ENCODE measurements at places on chromosomes 1 and 21. TPM values are rescaled to one million over a fixed set of nuclear protein-coding genes. Genes with fewer than 3 reads are reported as not detected.

Gene CRABP2
- total RNA-seq = 9.6 TPM

Gene C4BPA
- not detected for total RNA-seq

Gene SLC44A3
- total RNA-seq = 3.0 TPM

Gene RFX5
- 29.8 TPM for total RNA-seq

Gene PLA2G4A
- 3.3 TPM for total RNA-seq

Gene BRDT
- total RNA-seq = not detected

Gene TXNIP
- 147 TPM for total RNA-seq

Gene AGO3
- total RNA-seq = 42.5 TPM

Gene CNR2
- total RNA-seq = not detected

DNA sequence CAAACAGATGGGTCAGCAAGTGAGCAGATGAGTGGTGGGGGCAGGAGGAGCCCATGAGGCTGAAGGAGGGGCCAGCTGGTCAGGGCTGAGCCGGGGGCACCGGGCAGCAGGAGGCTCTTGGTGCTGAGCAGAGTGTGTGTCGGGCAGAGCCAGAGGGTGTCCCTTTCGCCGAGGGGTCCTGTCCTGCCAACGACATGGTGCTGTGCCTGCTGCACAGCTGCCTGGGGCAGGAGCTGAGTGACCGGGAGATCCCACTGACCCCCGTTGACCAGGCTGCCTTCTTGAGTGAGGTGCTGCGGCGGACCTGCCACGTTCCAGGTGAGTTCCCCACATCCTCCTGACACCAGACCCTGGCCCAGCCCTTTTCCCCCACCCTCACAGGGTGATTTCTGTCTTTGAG lies 27.5 kb downstream of the HYI start:
- no peak for DNase-seq

- no peak for DNase-seq
Observed at GRCh38 chr1:234533975-234534876, 55.2 kb upstream of the TARBP1 start.

GRCh38 chr1:19709260-19709793 lies 44.7 kb downstream of the HTR6 start:
- no peak for DNase-seq

- DNase-seq = no peak
Observed at GRCh38 chr1:154938604-154939399, 2.3 kb upstream of the PMVK start.

DNA sequence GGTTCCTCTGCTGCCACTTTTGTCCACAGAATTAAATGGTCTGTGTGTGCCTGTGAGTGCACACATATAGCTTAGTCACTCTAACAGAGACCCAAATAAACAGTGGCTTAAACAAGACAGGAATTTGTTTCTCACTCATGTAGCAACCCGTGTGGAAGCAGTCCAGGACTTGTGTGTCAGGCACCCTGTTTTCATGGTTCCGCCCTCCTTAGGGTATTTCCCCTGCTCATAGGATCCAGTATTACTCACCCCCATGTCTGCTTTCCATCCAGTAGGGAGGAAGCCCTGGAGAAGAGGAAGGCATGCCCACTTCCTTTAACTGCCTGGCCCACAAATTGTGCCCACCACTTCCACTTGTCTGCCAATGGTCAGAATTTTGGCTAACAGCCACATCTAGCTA lies 41.3 kb upstream of the TACSTD2 start:
- no peak for DNase-seq

GRCh38 chr21:37912616-37913015 lies 3.6 kb downstream of the KCNJ6 start:
- no peak for DNase-seq

DNA sequence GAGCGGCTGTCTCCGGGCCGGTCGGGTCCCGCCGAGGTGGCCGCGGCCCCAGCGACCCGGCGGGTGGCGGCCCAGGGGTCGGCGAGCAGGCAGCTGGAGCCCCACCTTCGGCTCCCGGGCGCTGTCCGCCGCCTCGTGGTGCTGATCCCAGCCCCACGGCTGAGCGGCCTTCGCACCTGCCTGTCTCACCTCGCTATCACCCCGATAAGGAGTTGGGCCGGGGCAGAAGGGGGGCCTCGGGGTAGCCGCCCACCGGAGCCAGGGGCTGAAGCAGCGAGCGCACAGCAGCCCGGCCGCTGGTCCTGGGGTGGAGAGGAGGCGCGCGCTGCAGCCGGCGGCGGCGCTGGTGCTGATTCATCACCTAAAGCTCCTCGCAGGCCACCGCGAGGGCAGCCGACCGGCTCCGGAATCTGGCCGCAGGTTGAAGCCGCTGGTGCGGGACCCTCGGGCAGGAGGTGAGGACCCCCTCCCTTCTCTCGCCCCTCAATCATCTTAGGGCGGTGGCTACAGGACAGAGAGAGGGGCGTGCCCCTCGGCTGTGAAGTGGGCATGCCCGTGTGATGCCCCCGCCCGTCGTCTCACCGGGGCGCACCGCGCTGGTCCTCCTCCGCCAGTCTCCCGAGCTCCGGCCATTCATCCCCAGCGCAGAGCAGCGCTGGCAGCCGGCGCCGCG lies 575 bp downstream of the TRIM67 start:
- peak; percentile 47 for DNase-seq

DNA sequence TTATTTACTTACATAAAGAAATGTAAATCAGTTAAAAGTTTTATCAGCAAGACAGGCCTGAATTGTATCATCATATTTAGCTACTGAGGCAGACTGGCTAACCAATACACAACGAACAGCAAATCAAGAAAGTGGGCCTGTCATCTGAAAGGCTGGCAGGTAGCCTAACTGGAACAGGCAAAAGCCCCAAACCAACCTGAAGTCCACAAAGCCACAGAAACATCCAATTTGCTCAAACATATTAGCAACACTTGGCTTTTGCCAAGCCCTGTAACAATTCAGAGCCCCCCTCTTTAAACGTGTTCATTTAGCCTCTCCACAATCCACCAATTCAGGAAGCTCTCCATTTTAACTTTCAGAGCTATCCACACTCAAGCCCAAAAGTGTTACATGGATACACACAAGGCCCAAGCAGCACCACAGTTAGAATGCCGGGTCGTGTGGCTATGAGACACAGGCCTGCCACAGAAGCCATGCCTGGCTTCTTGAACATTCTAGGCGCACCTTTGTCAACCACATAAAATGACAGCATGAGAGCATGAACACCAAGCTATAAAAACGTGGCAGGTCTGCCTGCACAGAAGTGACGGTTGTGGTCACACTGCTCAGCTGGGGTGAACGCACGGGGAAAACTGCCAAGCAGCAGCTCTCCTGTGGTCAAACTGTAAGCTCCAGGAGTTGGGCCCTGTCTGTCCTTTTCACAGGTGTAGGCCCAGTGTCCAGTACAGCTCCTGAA lies 49.3 kb downstream of the CD34 start:
- DNase-seq = no peak

DNA sequence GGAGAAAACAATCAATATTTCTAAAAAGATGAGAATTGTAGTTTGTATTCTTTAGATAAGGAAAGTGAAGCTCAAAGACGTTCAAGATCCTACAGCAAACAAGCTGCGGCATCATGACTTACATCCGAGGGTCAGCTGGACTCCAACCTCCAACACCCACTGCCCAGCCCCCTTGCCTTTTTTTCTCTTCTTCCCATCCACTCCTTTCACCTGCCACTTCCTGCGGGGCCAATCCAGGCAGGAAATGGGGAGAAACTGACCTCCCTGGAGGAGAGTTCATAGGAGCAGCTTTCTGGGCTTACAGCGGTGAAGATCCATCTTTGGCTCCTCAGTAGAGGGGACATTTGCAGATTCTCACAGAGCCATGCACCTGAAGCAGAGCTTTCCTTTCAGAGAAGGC lies 361.5 kb downstream of the PTPRU start:
- DNase-seq = no peak

DNA sequence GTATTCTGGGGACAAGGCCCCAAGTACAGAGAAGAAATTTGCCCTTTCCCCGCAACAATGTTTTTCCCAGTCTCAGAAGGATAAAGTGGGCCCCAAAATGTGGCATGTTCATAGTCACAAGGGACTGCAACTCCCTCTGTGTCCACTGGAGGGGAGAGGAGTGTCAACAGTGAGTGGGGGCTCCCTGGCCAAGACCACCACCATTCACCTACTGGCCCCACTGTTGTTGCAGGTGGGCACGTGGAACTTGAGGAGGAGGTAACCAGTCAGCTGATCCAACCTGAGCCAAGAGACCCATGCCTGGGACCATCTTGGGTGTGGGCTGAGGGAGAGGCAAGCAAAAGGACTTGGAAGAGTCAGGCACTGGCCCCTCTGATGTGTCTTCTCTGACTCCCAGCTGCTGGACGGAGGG lies 777 bp downstream of the NUDT17 start:
- peak; percentile 36 for DNase-seq

DNA sequence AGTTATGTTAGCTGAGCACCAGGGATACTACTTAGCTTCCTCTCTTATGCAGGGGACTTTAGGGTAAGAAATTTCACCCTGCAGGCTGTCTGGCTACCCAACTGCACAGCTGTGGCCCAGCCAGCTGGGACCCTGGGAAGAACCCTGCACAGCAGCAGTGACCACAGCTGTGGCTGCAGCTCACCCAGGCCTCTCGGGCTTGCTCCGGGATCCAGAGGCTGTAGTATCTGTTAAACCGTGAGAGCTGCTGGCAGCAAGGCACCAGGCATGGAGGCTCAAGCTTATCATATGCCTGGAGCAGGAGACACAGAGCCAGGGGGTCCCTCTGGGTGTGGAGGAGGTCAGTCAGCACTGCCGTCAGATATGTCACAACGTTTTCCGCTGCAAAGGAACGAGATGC lies 40.3 kb downstream of the URB1 start:
- DNase-seq = no peak

DNA sequence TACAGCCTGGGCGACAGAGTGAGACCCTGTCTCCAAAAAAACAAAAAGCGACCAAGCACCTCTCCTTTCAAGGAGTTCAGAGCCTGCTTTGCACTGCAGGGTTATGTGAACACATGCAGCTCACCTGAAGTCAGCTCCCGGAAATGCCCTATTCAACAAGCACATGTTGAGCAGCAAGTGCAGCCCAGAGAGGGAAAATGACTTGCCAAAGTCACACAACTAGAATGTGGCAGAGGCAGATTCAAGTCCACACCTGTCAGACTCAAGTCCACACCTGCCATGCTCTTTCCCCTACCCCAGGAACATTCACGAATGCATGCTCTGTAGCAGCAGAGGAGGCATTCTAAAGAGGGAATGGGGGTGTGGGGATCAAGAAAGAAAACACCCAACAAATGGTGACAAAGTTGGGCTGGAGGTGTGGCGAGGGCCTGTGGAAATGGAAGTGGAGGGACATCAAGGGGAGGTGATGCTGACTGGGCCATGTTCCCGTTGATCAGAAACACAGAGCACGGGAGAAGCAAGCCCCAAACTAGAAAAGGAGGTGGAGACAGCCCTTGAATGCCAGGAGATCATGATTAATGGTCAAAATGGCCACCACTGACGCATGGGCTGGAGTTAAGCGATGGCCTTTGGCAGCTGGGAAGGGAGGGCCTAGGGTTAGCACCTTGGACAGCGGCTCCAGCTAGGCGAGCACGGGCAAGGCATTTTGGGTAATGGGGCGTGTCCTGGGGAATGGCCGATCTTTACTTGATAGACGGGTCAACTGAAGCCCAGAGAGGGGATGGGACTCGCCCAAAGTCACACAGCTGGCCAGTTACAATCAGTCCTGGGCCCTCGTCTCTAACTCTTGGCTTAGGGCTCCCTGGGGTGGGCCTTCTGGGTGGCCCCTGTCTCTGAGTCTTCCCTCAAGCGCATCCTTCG lies 21.5 kb downstream of the RAP1GAP start:
- no peak for DNase-seq

DNA sequence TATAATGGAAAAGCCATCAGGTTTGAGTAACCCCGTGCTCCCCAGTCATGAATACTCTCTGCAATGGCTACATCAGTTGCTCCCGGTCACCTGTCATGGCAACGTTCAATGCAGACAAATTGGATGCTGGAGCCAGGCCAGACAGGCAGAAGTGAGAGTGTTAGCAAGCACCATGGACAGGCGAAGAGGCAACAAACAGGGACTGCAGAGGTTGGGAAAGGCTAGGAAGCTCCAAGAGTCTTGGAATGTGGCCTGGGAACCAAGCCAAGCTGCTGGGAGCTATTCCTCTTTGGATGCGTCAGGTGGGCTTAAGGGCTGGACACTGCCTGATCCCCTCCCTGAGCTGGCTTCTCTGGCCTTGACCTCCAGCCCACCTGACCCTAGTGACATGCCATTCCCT lies 102.9 kb downstream of the ACTL8 start:
- DNase-seq = no peak

GRCh38 chr21:44463724-44464123 lies 8.4 kb downstream of the LRRC3 start:
- peak; percentile 30 for DNase-seq

DNA sequence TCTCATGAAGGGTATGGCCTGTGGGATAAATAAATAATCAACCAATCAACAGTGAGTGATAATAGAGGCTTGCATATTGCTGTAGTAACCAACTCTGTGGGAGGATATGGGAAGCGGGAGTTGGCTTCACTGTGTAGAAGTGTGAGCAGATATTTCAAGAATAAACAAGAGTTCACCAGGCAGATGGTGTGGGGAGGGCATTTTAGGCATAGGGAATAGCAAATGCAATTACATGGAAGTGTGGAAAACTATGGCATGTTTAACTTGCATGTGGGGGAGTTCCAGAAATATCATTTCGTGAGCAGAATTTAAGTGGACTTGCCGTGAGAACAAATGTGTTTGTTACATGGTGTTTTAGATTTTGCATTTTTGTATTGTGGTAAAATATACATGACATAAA lies 95.2 kb downstream of the SPATA46 start:
- DNase-seq = no peak

DNA sequence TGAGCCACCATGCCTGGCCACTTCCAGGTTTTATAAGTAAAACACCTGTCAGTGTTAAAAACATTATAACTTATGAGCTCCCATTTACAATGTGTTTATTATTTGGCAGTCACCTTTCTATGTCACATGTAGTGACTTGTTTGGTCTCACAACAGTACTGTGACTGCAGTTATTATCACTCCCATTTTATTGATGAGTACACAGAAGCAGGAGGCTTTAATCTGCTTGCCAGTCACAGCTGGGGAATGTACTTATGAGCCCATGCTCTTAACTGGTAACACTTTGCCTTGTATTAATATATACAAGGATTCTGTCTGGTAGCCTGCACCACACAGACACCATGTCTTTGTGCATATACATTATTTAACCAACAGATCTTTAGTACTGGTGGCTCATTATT lies 31.1 kb upstream of the BACH1 start:
- DNase-seq = no peak

DNA sequence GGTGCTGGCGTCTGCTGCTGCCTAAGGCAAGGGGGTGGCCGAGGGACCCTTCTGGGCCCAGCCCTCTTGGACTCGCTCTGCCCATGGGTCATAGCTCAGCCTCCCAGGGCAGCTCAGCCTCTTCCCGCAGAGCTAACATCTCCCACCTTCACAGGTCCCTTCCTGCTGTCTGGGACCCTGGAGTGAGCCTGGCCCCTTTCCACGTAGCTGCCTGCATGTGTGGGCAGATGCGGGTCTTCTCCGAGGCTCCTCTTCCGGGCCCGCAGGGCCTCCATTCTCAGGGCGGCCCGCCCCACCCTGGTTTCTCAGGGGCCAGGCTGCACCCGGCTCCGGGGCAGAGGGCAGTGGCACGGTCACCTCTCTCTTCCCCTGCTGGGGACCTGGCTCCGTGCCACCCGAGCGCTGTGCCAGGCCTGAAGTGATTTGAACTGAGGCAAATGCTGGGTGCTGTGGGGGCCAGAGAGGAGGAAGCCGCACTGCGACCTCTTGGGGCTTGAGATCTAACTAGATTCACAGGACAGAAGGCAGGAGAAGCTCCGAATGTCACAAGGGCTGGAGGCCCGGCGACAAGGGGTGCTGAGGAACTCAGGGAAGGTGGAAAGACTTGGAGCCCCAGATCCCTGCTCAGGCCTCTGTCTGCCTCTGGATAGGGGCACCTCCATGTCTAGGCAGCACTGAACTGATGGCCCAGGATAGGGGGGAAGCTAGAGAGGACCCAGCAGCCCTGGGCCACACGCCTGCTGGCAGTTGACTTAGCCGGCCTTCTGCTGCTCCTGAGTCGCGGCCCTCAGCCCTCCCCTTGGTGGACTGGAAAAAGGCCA lies 40.7 kb downstream of the COQ8A start:
- no peak for DNase-seq

Data from cerebellum (tissue), 4 donors.